AG09319 (cell line): ENCODE measurements at places on chromosomes 5 and 9.

DNA sequence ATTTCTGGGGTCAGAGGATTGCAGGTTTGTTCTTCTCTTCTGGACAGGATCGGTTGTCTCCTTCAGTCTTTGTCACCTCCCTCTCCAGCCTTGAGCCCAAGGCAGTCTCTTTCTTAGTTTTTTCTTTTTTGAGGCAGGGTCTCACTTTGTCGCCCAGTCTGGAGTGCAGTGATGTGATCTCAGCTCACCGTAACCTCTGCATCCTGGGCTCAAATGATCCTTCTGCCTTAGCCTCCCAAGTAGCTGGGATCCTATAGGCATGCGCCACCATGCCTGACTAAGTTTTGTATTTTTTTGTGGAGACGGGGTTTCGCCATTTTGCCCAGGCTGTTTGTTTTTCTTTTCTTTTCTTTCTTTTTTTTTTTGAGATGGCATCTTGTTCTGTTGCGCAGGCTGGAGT, 6.1 kb downstream of the PRRC2B start:
- DNase-seq = no peak

- no peak for DNase-seq
These were observed 160.8 kb upstream of the IER5L start for GRCh38 chr9:129338724-129339430.

DNA sequence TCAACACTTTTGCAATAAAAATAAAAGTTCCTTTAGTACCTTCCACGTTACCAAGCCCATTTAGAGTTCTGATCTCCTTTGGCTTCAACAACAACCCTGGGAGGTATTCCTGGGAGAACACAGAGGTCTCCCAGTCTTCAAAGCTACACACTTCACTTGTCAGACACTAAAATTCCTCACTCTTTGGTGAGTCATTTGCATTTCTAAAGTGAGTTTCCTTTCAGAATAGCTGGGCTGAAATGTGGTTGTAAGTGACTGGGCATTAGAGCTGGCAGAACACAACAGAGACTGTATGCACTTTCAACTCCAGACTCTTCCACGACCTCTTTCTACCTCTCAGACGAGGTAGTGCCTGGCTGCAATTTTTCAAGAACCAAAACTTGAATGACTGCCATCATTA, 11.5 kb upstream of the F2RL1 start:
- DNase-seq = no peak

GRCh38 chr9:14935964-14936363, 25.7 kb upstream of the FREM1 start:
- no peak for DNase-seq

- no peak for DNase-seq
These were observed 383.2 kb downstream of the CHSY3 start for GRCh38 chr5:130287438-130287837.

DNA sequence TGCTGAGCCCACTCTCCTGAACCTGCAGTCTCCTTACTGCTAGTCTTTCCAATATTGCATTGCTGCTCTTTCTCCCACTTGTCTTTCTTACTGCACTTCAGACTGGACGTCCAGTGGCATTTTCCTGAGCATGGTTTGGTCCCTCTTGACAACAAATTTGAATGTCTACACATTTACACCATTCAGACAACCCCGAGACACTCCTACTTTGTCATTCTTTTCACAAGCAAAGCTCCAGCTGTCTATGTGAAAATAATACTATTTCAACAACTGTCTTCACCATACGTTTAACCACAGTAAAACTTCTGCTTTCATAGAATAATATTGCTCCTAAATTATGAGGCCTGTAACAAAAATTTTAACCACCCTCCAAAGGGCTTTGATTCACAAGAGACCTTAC, 10.4 kb upstream of the APTX start:
- no peak for DNase-seq

DNA sequence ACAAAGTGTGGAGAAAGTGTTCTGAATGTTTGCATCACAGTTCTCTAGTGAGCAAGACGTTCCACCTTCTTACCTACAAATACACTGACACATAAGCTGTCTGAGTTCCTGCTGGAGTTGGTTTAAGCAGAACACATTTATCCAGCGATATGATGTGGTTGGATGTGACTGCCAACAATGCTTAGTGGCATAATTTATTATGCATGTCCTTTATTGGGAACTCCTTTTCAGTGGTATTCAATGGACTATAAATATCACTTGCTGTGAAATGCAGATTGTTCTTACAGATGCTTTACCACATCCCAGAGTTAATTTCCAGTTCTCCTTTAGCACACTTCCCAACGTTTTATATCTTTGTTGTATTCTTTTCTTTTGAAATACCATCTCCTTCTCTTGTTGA, 222.2 kb downstream of the LURAP1L start:
- DNase-seq = no peak

DNA sequence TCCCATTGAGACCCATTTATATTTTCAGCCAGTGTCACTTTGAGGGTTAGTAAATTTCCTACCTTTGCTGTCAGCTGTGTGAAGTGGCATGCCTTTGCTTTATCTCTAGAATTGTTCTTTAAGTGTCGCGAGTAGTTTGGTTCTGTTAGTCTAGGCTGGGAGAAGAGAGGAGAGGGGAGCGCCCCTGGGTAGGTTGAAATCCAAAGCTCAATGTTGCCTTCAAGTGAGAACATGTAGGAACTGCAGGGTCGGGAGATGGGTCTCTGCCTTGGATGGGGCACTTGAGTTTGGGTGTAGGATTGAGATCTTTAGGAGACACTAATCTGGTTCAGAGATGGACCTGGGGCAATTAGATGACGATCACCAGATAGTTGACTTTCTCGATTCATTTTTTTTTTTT, 46.3 kb downstream of the STC2 start:
- DNase-seq = no peak

DNA sequence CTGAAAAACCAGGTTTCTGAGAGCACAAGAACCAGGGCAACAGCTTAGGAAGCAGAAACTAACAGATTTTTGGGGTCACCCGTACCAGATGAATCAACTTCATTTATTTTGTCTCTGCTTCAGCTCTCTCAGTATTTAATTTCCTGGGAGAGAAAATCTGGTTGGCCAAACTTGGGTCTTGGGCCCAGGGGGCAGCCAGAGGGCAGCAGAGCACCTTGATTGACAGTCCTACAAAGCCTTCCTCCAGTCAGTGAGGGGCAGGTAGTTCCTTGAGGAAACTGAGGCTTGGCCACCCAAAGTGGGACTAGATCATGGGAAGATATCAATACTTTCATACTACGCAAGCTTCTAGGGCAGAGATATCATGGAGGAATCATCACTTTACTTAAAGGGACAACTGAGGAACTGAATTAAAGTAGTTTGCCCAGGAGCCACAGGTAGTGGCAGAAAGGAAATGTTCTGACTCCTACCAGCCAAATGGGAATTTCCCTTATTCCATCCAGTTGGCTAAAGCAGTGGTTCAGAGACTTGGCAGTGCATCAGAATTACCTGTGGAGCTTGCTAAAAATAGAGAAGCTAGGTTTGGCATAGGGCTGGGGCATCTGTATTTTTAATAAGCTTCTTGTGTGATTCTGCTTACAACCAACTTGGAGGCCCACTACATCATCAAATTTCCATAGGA, 21.5 kb upstream of the ARHGAP26 start:
- DNase-seq = no peak

- DNase-seq = no peak
These were observed 176.3 kb downstream of the C9orf152 start for GRCh38 chr9:110031511-110032173.

- DNase-seq = peak; percentile 14
These were observed 54.9 kb upstream of the ZSWIM6 start for GRCh38 chr5:61277190-61277589.

DNA sequence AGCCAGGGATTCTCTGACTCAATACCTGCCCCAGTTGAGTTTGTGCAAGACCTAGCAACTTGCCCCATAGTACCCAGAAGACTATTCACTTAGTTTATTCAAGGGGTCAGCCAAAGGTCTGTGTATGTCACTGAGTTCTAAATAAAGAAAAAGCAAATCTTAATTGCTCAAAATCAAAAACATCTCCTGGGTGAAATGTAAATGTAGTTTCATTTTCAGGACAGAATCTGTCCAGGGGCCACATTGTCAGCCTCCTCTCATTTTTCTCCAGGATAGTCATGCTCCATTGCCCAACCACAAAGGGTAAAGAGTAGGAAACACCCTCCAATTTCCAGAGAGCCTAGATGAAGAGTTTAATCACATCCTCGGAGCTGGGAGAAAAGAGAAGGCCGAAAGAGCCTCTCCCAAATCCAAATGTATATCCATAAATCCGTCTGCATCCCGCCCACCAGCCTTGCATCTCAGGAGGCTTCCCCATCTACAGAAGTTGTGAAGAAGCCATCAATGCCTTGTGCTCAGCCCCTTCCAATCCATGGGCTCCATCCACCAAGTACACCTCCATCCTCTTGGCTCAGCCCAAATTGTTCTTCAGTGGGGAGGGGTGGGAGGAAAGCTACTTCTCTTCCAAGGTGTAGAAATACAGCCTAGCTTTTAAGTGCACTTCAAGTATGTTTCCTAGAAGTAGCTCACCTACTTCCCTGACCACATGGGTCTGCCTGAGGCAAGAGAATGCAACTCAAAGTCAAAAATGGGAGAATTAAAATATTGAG, 26.9 kb downstream of the ADAM19 start:
- peak; percentile 90 for DNase-seq

DNA sequence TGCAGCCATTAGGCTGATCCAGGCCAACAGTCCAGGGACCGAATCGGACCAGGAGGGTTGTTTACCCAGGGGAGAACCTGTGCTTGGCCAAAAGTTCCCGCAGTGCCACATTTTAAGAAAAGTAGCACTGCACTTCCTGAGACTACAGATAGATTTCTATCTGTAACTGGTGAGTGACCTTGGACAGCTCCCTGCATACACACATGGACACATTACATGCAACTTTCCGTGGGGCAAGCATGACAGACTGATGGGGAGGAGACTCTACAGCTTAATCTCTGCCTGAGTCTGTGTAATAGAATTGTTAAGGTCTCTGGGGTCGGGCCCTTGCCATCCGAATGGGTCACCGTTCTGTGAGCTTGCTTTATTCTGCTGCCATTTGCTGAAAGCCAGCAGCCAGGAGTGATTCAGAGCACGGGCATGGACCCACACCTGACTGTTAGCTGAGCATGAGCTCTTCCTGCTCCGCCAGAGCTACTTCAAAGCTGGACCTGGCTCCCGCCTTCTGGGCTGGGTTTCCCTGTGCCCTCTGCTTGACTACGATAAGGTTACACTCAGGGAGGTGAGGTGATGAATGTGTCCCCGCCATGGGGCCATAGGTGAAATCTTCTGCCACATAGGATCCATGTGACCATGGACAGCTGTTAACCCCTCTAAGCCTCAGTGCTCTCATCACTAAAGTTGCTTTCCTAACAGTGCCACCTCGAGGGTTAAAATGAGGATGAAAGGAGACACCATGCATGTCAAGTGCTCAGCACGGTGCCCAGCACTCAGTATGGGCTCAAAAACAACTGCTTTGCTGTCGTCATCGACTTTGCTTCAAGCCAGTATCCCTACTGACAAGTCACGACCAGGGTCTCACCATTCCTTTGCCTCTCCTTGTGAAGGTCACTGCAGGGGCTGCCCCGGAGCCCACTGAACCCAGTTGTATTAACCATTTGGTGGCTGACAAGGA, 200.0 kb downstream of the MELK start:
- DNase-seq = no peak

GRCh38 chr9:83649515-83649914, 26.6 kb downstream of the IDNK start:
- DNase-seq = no peak

GRCh38 chr5:57191986-57192385, 18.1 kb downstream of the GPBP1 start:
- DNase-seq = no peak

DNA sequence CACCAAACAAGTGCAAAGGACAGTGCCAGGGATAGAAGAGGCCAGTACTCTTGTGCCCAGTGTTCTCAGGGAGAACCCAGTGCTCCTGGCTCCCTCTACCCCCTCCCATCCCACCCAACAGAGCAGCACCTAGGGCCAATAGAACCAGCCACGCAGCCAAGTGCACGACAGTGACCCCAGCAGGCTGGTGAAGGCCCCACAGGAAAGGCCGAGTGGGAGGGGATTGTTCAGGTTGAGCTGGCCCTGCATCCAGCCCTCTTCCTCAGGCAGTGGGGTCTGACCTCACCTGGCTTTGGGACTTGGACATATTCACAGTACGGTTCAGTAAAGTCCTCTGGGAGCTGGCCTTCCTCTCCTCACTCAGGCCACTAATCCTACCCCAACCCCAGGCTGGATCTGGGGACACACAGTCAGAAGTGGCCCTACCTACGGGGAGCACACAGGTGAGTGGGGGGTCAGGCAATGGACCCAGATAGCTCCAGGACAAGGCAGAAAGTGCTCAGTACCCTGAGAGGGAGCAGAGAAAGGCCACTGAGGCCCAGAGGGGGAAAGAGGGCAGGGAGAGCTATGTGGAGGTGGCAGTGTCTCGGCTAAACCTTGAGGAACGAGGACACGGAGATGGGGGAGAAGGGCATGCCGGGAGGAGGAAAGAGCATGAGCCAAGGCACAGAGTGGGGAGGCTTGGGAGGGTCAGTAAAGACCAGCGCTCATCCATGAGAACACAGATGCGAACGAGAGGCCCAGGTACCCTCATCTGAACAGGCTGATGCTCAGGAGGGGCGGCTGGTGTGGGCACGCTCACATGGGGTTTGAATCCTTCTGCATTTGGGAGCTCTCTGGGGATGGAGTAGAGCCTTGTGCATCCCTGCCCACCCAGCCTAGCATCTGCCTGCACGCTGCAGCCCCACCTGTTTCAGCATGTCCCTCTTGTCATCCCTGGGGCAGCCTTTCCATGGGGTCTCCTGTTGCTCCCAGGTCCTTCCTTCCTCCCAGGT, 25.6 kb downstream of the POLR1E start:
- no peak for DNase-seq

GRCh38 chr5:56746553-56747339, 68.6 kb upstream of the MAP3K1 start:
- DNase-seq = no peak
